Liver (tissue), 10 donors: ENCODE measurements at places on chromosomes 3 and 15.

DNA sequence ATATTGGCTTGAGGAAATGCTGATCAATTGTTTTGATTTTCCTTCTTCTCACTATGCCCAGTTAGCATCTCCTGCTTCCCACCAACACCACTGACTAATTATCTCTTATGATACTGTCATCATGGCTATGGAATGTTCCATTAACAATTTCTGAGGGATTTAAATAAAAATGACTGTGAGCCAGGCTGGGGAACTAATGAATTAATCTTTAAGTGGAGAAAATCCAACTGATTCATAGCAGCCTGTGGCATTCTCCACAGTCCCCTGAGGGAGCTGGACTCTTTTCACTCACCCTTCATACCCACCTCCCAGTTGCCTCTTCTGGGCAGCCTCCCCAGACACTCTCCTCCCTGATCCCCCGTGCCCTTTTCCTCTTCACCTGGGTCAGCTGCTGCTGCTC, 353.6 kb downstream of the CLSTN2 start:
- DNase-seq: no peak

GRCh38 chr3:42289026-42289425, 23.0 kb upstream of the CCK start:
- DNase-seq: no peak

- no peak for DNase-seq
These were observed 180.4 kb upstream of the COL8A1 start for GRCh38 chr3:99458013-99458412.

DNA sequence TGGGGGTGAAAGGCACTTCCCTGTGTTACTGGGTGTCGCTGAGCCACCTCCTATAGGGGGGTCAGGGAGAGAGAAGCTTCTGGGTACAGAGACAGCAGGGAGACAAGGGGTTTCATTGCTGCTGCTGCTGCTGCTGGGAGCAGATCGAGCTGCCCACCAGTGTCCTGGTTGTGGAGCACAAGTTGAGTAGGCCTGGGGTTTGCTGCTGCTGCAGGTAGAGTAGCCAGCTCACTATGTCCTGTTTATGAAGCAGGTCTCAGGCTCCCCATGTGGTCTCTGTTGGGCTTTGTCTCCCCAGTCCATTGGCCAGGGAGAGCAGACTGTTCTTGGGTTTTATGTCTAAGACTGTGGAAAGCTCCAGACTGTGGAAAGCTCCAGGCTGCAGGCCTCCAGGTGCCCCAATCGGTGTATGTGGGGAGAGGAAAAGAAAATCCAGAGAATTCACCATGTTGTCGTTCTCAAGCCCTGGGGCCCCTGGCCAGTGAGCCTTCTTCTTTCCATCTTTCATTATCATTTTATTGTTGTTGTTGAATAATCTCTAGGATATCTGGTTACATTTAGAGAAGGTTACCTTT, 157.8 kb downstream of the ADAMTS17 start:
- no peak for DNase-seq

DNA sequence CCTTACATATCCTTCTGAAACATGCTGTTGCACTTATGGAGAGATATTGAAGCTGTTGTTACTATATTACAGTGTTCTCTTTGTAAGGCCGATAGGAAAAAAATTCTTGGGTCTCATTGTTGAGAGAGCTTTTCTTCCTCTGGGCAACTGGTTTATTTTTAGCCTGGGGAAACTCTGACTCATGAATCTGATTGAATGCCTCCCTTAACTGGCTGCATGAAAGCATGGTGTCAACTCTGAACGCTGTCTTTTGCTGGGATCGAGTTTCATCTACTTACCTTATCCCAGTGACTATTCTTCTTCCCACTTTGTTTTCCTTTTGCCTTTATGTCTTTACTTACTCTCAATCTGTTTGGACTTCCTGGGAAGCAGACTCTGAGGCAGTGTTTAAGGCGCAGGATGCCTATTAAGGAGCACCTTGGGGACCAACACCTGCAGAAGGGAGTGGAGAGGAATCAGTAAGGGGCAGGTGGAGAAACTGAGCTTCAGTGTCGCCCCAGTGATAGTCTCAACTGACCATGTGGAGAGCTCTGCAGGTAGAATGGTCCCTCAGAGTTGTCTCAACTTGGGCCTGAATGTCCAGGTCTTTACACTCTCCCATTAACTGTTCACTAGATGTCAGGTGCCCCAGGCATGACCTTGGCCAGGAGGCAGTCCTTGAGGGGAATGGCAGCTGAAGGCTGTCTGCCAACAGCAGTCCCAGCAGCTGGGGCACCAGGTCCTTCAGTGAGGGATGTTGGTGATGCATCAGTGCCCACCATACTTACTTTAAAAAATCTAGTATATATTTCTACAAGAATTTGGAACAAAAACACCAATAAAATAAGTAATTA, 88.9 kb upstream of the CCNL1 start:
- DNase-seq: no peak

DNA sequence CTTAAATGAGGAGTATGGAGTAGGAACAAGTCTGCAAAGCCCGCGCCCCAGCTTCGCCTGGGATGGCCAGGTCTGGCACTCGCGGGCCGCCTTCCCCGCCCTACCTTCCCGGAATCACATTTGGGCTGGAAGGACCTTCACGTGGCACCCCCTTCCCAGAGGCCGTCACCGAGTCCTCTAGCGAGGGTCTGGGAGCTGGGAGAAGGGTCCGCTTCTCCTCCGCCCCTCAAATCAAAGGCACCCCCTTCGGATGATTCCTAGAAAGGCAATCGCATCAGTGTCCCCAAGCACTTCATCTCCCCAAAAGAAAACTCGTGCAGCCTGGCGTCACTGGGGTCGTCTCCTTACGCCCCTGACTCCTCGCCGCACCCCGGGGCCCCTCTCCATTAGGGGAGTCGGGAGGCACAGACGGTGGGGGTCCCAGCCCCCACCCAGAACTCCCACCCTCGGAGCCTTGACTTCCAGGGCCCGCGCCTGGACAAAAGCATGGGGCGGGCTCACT, 380 bp downstream of the MYLK start:
- DNase-seq: no peak
